ENCODE measurements at places on chromosomes 5 and 9.

GRCh38 chr9:133850161-133850560, 112.0 kb upstream of the SARDH start:
- no peak for DNase-seq

DNA sequence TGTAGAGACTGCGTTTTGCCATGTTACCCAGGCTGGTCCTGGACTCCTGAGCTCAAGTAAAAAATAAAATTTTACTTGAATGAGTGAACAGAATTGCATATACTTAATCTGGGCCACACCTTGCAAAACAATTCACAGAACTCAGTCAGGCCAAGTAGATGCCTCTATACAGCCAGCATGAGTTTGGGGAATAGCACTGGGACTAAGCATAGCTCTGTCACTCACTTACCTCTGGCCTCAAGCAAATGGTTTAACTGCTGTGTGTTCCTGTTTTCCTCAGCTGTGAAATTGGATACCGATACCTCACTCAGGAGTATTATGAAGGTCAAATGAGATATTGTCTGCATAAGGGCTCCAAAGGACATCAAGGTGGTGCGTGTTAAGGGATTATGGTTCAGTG, 10.9 kb upstream of the FRMPD1 start:
- DNase-seq, result no peak

DNA sequence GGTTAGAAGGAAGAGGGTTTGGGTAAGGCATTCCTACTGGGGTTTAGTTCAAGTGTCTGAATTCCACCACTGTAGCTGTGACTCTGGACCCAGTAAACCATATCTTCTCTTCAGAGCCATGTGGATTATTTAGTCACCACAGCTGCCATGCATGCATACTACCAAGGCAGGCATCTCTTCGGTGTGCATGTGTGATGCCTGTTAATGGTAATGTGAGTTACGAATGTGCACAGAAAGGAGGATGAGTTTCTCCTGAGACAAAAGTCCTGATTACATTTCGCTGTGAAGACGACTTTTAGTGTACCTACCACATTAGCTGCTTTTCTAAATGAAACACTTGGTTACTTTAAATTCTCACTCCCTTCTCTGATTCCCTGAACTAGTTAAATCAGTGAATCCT, 9.3 kb downstream of the PBX3 start:
- no peak for DNase-seq

GRCh38 chr9:35811381-35812024, 559 bp downstream of the SPAG8 start:
- DNase-seq, result no peak

DNA sequence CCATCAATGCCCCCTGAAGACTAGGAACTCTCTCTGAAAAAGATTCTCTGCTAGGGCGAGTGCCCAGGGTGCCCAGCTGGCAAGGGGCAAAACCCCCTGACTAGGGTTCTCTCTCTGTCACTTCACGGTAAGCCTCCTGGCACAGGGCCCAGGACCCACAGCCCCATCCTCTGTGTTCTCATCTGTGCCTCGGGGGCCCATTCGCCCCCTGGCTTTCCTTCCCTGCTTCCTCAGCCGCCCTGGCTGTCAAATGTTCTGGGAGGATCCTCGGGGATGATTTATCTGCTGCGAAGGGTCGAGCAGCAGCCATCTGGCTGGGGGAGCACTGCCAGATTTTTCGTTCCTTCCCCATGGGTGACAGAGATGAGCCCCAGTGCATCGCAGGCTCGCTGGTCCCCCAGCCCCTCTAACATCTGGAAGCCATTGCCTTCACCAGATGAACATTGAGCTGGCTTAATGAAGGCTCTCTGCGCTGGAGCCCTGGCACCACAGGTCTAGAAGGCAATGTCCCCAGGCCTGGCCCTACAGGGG, 24.2 kb downstream of the HMCN2 start:
- no peak for DNase-seq

DNA sequence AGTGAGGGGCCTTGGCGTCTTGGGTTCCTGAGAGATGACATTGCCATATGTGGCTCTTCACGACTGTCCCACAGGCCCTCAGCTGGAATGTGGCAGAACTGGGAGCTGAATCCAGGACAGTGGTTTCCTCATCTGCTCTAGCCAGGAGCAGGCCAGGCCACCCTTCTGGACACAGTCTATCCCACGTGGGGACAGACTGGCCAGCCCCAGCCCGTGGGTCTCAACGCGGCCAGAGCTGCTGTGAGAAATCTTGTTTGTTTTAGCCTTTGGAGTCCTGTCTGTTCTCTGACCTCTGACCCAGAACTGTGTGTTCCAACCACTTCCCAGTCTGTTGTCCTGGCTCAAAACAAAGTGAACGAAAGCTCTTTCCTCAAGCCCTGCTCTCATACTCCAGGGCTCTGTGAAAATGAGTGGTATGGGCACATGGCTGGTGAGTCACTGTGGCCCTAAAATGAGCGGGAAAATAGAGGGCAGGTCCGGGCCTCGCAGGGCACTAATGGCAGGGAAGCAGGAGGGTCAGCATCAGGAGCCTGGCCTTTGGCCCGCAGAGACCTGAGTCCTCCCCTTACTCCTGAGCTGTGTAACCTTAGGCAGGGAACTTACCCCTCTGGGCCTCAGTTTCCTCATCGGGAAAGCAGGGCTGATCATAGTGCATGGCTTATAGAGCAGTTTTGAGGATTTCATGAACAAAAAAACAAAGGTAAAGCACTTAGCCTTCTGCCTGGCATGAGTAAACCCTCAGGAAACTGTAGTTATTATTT, 34.8 kb upstream of the GLRX start:
- no peak for DNase-seq

GRCh38 chr9:35357826-35358225, 132.1 kb upstream of the RUSC2 start:
- DNase-seq, result no peak

GRCh38 chr9:24095246-24095645, 269.2 kb upstream of the ELAVL2 start:
- DNase-seq, result no peak

Measured in DMS 273 treated with DMSO at 0.1 percent for 48 hours (cell line).